ENCODE measurements at places on chromosomes 5 and 9. TPM values are rescaled to one million over a fixed set of nuclear protein-coding genes. Genes with fewer than 3 reads are reported as not detected.

FOXD4L6 gene
- total RNA-seq = not detected

LRRC14B gene
- total RNA-seq = 0.38 TPM

DNA sequence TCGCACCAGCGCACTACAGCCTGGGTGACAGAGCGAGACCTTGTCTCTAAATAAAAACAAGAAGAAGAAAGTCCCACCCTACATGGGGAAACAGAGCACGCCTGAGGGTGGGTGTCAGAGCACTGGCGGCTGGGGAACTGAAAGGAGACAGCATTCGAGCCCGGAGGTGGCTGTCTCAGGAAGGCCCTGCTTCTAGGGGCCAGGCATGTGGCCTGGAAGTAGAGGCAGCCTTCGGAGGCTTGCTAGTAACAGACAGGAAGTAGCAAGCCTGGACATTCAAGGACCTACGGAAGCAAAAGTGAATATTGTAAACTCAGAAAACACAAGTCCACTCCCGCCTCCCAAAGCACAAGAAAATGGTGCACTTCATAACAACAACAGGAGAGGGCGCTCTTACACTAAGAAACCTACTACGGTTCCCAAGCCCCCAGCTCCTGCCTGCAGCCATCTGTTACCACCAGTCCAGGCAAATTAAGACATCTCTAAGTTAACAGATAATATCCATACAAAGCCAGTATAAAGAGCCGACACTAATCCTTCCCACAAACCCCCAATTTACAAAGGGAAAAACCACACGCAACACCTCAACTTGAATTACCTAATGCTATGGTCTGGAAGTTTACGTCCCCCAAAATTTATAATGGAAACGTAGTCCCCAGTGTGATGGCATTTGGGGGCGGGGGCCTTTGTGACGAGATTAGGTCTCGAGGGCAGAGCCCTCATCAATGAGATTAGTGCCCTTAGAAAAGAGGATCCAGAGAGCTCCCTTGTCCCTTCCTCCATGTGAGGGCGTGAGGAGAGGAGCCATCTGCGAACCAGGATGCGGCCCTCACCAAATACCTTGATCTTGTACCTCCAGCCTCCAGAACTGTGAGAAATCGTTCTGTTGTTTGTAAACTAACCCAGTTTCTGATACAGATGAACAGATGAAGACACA lies 7.7 kb downstream of the RASGEF1C start:
- no peak for DNase-seq

C5orf52 gene
- not detected for total RNA-seq

GRCh38 chr5:18720002-18720401 lies 1085.7 kb downstream of the TAF11L14 start:
- no peak for DNase-seq

ABCA1 gene
- total RNA-seq = 12.3 TPM

DNA sequence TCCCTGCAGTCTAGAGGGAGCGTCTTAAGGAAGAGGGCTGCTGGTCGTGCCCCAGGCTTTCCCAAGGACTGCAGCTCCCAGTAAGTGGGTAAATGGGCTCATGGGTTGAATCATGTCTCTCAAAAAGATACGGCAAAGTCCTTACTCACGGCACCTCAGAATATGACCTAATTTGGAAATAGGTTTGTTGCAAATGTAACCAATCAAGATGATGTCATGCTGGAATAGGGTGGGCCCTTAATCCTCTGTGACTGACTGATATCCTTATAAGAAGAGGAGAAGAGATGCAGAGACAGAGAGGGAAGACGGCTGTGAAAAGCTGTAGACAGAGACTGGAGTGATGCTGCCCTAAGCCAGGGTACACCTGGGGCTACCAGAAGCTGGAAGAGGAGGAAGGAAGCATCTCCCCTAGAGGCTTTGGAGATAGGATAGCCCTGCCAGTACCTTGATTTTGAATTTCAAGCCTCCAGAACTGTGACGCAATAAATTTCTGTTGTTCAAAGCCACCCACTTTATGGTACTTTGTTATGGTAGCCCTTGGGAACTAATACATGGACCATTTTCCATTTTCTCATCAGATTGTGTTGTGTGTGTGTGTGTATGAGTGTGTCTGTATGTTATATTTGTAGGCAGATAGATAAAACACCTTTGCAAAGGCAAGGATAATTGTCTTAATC lies 15.0 kb downstream of the GALNT10 start:
- no peak for DNase-seq

DNA sequence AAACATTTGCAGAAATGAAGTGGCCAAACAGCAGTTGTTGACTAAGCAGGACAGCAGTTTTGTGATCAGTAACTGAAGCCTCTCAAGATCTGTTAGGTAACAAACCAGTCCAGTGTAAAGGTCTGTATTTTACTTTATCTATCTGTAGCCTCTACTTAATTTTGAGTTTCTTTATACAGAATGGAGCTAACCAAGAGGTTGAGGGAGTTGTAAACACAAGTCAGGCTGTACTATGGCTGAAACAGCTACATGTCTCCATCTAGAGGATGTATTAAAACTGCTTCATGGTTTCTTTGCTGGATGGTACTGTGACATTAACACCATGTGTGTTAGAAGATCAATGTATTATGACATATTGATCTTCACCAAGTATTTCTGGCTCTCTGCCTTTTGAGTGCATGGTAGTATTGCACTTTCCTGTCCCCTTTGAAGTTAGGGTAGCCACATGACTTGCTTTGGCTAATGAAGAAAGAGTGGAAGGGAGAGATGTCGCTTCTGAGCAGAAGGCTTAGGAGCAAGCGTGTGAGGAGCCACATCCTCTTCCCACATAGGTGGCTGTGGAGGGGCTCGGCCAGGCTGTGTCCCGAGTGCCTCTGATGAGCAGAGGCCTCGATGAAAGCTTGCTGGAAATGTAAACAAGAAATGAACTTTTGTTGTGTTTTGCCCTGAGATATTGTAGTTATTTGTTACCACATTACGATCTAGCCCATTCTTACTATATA lies 105.6 kb upstream of the PCA3 start:
- DNase-seq = no peak

GRCh38 chr5:96256795-96257470 lies 176.1 kb downstream of the PCSK1 start:
- DNase-seq = no peak

DNA sequence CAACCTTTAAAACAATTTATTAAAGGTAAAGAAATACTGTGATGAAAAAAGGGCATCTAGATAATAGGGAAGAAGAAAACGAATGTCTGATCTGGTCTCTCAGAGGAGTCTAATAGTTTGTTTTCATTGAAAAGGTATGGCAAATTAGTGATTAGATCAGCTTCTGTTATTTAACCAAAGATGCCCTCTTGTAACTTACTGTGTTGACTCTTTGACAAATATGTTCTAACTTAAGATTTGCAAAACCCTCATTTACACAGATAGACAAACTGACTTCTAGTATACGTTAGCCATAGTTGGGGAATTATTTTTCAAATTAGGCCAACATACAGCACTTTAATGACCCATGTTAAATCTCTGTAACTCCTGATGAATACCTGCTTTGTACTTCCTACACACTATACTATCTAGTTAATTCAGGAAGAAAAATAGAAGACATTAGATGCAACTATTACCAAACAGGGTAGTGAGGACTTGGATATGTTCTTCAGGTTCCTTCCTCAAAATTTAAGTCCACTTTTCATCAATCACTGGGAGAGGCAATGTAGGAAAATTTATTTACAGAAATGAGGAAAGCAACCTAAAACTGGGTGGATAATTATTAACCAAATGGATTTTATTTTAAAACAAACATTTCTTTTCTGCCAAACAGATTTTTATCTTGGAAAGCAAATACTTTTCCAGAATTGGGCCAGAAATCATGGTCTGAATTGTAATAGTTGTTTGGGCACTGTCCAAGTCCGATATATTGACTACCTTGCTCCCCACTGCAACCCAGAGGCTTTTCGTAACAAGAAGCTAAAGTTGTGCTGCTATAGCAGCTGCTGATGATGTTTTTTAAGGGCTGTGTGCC lies 66.4 kb upstream of the PPP2R2B start:
- no peak for DNase-seq

GRCh38 chr9:122370869-122371755 lies at the start of gene PTGS1:
TSS of gene PTGS1 (plus strand) at chr9:122371024. CDS start at chr9:122371085, 61 bp downstream.
- DNase-seq = no peak

GRCh38 chr9:27371382-27371781 lies 74.4 kb upstream of the EQTN start:
- DNase-seq = no peak

- no peak for DNase-seq
Observed at GRCh38 chr5:142150431-142150830, 41.9 kb downstream of the NDFIP1 start.

DNA sequence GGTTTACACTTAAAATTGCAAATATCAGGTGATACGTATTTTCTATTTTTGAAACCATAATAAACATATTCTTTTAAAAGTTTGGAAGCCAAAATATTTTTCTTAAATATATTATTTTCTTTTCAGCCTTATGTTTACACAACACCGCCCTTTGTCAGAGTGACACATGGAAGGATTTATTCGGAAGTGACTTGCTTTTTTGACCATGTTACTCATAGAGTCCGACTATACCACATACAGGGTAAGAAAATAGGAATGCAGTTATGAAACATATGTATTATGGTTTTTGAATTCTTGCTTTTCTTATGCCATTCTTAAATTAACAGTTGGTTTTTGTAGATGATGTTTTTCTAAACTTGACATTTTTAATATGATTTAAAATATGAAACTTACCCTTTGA lies 133.9 kb downstream of the MAN2A1 start:
- no peak for DNase-seq

NSD1 gene
- 29.6 TPM for total RNA-seq

DNA sequence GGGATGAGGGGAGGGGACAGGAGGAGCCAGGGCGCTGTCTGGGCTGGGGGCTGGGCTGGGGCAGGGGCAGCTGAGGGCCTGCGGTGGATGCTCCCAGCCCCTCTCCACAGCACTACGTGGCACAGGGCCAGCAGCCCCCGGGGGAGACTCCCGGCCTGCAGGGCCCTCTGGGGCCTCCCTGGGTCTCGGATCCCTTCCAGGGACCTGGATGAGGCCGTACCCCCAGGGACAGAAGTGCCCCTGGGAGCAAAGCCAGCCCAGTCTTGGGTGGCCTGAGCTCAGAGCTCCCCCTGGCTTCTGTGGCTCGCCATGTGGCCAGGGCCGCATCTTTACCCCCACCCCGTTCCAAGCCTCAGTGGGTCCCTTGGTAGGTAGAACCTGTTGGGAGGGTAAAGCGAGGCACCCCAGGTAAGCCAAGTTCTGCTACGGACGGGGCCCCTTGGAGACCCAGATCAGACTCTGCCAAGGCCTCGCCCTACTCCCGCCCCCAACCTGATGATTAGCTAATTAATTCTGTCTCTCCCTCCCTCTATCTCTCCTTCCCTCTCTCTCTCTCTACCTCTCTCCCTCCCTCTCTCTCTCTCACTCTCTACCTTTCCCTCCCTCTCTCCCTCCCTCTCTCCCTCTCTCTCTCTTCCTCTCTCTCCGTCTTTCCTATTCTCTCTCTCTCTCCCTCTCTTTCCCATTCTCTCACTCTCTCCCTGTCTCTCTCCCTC lies 24.3 kb downstream of the KCNT1 start:
- no peak for DNase-seq

DNA sequence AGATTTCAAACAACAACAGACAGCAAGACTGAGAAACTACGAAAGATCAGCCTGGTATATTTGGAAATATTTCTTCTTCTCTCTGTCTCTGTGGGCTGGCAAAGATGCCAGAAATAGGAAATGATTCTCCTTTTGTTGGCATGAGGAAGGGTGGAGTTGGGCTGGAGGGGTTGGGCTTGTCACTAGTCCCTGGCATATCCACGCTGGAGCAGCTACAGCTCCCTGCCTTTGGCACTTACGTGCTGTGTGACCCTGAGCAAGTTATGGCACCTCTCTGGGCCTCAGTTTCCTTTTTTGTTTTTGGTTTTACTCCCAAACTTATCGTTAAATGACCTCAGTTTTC lies 354 bp upstream of the KCNMB1 start:
- no peak for DNase-seq

LMBRD2 gene
- total RNA-seq = 7.8 TPM

GRCh38 chr9:12813960-12814876 lies 39.4 kb downstream of the LURAP1L start:
- DNase-seq = peak; percentile 32

GRCh38 chr5:53399926-53400697 lies 80.3 kb upstream of the FST start:
- DNase-seq = no peak

DNA sequence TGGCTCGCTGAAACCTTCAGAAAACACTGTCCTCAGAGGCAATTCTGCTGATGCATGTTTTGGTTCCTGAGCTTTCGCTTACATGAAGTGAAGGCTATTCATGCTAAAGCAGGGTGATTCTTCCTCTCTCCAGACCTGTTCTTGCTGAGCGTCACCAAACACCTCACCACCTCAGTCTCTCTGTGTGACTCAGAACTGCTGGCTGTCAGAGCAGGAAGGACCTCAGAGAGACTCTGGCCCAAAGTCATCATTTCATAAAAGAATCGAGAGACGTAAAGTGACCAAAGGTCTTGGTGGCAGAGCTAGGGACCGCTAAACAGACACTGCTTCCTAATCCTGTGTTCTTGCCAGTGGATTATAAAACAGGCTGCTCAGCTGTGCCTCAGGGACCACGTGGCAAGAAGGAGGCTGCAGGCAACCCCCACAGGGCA lies 73.8 kb downstream of the LHFPL2 start:
- no peak for DNase-seq

- no peak for DNase-seq
Observed at GRCh38 chr9:116673375-116673774, 13.7 kb upstream of the TRIM32 start.

GRCh38 chr5:75482482-75482881 lies 28.9 kb downstream of the CERT1 start:
- no peak for DNase-seq

DNA sequence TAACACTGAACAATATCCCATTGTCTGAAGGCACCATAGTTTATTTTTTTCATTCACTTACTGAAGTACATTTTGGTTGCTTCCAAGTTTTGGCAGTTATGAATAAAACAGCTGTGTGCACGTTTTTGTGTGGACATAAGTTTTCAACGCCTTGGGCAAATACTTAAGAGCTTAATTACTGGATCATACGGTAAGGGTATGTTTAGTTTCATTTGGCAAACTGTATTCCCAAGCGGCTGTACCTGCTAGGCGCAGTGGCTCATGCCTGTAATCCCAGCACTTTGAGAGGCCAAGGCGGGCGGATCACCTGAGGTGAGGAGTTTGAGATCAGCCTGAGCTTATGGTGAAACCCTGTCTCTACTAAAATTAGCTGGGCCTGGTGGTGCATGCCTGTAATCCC lies 63.7 kb upstream of the FAM120A start:
- no peak for DNase-seq

ARL14EPL gene
- total RNA-seq = not detected

GRCh38 chr9:82606492-82607382 lies 456.2 kb downstream of the RASEF start:
- DNase-seq = no peak

- peak; percentile 81 for DNase-seq
Observed at GRCh38 chr5:15499528-15500324, at the start of gene FBXL7. TSS of gene FBXL7 (plus strand) at chr5:15500180.

GRCh38 chr5:175343308-175343707 lies 100.7 kb downstream of the DRD1 start:
- DNase-seq = no peak

- DNase-seq = no peak
Observed at GRCh38 chr9:98983295-98984268, 39.9 kb downstream of the COL15A1 start.

NME5 gene
- total RNA-seq = 3.6 TPM

OSMR gene
- total RNA-seq = 48.9 TPM

GRCh38 chr5:152689250-152689711 lies 284.2 kb upstream of the NMUR2 start:
- no peak for DNase-seq
